Stimulated activated CD4-positive, alpha-beta T cell treated with anti-CD3 and anti-CD28 coated beads, Interleukin-1b, Interleukin-23, amount 100 ng/mL, for 4 hours (primary cell): ENCODE measurements at places on chromosomes 5 and 9.

DNA sequence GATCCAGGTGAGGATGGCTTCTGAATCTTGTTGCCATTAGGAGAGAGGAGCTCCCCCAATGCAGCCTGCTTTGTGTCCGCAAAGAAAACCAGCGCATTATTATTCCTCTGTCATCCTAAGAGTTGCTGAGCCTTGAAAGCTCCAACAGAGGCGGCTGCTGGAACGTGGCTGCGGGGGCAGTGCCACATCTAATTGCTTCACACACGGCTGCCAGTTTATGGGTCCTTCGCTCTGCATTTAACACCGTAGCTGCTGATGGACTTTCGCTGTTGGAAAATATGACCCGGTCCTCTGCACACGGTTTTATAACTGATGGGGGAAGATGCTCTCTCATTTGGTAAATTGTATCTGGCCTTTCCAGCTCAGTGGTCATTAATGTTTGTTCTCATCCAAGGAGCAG is 38.0 kb downstream of the ZNF622 start:
- DNase-seq: no peak

GRCh38 chr5:19534751-19535150 is 453.2 kb downstream of the CDH18 start:
- DNase-seq: no peak

DNA sequence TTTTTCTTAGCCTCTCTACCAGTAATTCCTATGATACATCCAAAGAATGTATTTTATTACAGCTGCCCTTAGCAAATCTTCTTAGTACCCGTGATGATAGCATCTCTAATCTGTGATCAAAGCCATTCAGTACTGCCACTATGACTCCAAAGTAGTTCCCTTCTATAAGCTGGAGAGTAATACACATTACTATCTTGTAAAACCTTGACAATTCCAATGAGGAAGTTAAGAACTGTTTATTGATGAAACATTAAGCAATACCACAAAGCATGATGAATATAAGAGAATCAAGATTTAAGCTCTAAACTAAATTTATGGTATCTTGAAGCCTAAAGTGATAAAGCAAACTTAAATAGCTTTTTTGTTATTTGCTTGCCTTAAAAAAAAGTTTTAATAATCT is 86.1 kb downstream of the SMIM23 start:
- no peak for DNase-seq

- peak; percentile 23 for DNase-seq
These were observed 15.4 kb downstream of the CCL28 start for GRCh38 chr5:43396762-43397304.

- no peak for DNase-seq
These were observed 259.2 kb upstream of the RGMB start for GRCh38 chr5:98514215-98514614.

DNA sequence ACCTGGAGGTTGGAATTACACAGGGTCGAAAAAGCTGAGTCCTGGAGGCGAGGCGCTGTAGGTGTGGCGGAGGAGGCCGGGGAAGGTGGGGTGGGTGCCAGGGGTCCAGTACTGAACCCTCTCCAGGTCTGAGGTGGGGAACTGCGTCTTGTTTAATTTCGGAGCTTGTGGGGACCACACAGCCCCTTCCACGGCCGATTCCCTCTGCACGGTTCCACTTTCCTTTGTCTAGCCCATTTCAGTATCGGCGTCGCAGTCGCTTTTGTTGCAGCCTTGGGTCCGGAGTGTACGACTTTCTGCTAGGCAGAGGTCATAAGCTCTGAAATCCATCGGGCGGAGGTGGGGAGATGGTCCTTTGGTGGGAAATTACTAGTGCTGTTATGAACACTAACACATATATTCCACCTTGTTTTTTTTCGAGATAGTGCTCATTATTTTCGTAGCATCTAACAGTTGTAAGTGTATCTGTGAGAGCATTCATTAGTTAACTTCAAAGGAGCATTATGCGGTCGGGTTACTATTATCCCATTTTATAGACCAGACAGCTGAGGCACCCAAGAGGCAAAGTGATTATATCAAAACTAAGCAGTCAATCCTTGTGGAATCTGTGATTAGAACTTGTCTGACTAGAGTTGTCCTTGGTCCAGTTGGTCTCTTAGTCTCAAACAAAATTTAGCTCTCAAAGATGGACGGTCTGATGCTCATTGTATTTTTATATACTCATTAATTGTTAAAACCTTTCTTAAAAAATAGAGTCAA is 737 bp downstream of the RNF180 start:
- no peak for DNase-seq

DNA sequence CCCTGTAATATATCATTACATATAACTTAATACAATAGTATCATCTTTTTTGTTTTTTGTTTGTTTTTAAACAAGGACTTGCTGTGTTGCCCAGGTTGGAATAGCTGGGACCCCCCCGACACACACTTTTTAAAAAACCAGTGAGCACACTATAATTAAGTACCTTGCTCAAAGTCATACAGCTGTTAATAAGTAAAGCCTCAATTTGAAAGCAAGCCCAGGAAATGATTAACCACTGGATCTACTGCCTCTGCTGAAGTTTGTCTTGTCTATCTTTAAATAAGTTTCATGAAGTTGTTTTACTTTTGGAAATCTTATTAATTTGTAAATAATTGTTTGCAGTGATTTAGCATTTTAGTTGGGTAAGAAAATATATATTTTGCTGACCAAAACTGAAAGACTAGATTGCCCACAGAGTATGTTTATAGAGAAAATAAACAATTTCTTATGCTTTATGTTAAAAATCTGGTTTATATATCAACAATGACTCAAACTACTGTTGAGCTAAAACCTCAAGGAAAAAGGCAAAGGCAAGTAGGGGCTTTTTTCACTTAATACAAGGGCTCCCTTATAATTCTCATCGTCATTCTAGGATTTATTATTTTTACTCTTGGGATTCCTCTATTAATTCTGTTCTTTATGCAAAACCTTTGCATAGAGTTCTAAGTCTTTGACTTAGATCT is 5.8 kb upstream of the CARNMT1 start:
- no peak for DNase-seq

DNA sequence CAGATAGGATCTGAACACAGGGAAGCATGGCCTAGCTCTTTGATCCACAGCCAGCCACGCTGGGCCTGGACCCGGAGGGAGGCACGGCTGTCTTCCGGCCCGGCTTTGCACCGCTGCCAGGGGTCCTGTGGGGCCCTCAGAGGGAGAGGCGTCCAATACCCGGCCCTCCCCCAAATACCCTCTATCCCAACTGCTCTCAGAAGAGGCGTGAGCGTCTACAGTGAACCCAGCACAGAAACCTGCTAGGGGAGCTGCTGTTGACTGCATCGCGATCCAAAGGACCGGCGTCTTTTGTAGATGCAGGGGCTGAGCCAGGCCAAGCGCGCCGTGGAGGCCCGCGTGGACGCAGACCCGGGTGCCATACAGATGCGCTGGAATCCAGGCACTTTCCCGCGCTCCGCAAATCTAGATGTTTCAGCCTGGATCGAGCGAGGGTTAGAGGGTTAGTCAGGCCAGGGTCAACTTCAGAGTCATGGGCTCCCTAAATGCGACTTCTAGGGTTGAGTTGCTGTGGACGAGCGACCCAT is 1.1 kb upstream of the TCF7 start:
- no peak for DNase-seq

DNA sequence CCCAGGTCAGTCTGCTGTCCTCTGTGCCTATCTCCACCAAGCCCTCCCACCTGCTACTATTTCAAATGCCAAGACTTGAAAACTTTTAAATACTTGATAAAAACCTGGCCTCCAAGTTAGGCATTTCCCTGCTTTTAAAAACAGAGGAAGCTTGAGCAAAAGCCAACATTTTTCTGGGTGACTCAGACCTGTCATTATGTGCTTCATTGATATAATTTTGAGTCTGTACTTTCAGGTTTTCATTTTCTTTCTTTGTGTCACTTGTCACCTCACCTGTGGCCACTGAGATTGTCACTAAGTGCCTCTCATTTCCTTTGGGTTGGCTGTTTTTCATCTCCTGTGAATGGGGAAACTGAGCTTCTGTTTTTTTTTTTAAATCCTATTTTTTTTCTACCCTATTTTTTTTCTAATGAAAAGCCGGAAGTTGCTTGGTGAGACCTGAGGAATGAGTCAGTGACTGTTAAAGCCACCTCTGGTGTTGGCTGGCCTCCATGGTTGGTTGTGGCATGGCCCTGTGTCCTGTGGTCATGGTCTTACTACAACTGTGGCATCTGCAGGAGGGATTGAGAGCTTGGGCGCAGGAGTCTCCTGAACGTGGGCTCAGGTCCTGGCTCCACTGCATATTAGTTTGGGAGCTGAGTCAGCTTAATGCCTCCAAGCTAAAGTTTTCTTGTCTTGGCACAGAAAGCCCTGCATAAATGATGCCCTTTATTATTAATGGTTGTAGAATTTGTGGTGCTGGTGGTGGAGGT is 56.7 kb downstream of the ARHGAP26 start:
- DNase-seq: no peak

- no peak for DNase-seq
These were observed 428.3 kb downstream of the GADD45G start for GRCh38 chr9:90033028-90033650.

DNA sequence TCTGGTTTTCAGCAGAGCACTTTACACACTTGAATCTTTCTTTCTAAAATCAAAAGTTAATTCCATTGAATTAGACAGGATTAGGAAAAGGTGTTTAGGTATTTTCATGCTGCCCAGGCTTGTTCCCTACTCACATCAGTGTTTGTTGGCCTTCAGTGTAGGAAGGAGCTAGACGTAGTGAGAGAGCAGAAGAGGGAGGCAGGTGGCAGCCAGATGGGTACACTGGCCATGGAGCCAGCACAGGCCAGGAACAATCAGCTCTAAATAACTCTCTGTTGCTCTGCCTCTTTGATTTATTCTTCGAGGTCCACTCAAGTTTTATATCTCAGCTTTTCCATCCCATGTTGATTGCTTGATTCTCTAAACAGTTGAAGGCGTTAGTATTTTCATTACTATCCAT is 529.6 kb downstream of the PSAT1 start:
- no peak for DNase-seq

DNA sequence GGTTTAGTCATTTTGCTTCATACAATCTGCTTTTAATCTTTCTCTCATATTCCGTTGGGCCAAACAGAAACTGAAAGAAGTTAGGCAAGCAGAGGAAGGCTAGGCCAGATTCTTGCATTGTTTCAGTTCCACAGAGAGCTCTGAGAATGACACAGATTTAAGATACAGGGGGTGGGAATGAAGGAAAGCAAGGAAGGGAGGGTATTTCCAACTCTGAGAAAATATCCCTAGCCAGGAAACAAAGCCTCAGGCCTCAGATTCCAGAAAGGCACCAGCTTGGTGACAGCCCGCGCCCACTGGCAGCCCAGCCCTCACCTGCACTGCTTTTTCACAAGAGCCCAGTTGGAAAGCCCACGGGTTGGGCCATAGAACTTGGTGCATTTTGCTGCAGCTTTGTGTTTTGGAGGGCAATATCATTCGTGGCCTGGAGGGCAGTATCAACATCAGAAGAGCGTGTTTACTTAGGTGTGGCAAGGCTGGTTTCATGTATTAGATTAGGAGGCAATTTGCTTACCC is 63.5 kb downstream of the ENC1 start:
- DNase-seq: no peak

DNA sequence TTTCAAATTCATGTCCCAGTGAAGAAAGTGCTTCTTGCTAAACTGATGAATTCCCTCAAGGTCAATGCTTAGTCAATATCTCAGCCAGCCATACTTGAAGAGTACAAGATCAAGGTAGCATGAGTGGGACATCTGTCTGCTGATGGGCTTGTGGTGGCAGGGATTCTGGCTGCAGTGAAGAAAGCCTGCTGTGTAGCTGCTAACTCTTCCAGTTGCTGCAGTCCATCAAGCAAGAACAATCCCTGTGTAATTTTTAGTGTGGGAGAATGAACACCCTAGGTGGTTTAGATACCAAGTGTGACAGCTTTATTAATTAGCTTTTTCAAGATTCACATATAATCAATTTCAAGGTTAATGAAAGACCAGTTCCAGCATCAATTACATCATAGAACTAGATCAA is 443.9 kb downstream of the TAF11L14 start:
- DNase-seq: no peak

DNA sequence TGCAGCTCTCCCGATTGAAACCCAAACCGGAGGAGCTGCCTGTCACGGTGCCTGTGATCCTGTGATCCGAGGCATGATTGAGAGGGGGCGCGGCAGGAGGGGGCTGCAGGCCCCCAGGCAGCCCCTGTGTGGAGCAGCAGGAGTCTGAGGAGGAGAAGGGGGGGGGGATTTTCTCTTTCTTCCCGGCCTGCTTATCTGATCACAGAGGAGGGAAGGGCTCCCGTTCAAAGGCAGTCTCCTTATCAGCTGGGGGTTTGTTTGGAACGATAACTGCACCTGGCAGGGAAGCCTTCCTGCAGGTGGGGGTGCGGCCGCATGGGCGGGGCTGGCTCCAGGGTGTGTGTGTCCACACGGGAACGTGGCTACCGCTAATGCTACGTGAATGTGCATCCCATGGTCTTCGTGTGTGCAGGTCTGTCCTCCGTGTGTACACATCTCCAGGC is 38.4 kb downstream of the LMX1B start:
- no peak for DNase-seq

- DNase-seq: no peak
These were observed 1.1 kb downstream of the F2RL2 start for GRCh38 chr5:76622076-76622475.

GRCh38 chr5:112584781-112585180 is 152.9 kb upstream of the APC start:
- DNase-seq: no peak

DNA sequence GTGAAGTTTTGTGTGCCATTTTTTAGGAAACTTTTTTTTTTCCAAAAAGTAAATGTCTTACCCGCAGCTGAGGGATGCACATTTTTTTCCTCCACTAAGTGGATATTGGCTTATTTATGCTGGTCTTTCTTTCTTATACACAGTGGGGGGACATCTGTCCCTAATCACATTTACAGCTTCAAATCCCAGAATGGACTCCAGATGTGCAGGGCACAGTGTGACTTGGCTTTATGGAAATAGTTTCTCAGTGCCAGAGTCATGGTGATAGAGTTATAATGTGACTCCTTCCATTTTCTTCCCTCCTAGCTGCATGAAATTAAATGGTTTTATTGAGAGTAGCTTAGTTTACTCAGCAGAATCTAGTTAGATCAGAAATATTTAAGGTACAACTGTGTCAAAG is 66.5 kb downstream of the SV2C start:
- DNase-seq: no peak

- no peak for DNase-seq
These were observed 31.2 kb downstream of the CDK7 start for GRCh38 chr5:69265931-69266330.

DNA sequence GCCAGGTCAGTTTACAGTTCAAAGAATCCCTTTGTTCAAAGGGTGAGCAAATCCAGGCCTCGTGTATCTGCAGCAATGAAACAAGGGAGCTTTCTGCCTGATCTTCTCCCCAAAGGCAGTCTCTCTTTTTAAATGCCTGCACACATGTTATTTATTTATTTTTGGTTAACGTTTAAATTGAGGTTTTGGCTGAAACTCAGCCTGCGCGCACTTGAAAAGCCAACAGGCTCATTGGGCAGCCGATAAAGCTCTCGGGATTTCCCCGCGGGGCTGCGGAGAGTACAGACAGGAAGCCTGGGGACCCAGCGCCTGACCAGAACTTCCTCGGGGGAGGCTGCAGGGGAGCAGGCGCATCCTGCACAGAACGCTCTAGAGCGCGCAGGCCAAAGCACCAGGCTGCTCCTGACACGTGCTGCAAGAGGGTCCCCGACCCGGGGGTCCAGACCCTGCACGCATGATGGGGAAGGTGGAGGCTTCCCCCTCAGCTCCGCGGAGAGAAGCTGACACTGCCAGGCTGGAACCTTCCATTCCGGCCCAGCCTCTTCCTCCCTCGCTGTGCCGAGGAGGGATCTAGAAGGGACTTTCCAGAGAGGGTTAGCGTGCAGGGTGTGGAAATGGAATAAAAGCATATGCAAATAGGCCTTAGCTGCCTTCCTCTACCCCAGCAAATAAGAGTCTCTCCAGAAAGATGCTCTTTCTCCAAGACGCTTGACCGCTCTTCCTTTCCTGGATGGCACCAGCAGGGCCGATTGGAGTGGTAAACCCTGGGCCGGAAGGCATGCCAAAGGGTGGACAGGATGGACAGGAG is 46.1 kb downstream of the PTTG1 start:
- peak; percentile 72 for DNase-seq
